ENCODE measurements at places on chromosomes 16 and 17. TPM values are rescaled to one million over a fixed set of nuclear protein-coding genes. Genes with fewer than 3 reads are reported as not detected.

Gene ASPA
- total RNA-seq = not detected

Gene STX1B
- total RNA-seq = 7.0 TPM

Gene KRT23
- not detected for total RNA-seq

Gene CIITA
- total RNA-seq = 0.15 TPM

Gene RNF43
- not detected for total RNA-seq

- DNase-seq = no peak
- H3K27ac ChIP-seq = no peak overlapping the region
- no peaks in the 10 kb centered on the region for H3K36me3 ChIP-seq
- peaks cover 22% of the 10 kb centered on the region for H3K27me3 ChIP-seq
- H3K4me1 ChIP-seq = no peaks in the 10 kb centered on the region
- H3K4me3 ChIP-seq = no peak overlapping the region
These were observed 16.8 kb downstream of the LGALS9 start for GRCh38 chr17:27647765-27648164.

DNA sequence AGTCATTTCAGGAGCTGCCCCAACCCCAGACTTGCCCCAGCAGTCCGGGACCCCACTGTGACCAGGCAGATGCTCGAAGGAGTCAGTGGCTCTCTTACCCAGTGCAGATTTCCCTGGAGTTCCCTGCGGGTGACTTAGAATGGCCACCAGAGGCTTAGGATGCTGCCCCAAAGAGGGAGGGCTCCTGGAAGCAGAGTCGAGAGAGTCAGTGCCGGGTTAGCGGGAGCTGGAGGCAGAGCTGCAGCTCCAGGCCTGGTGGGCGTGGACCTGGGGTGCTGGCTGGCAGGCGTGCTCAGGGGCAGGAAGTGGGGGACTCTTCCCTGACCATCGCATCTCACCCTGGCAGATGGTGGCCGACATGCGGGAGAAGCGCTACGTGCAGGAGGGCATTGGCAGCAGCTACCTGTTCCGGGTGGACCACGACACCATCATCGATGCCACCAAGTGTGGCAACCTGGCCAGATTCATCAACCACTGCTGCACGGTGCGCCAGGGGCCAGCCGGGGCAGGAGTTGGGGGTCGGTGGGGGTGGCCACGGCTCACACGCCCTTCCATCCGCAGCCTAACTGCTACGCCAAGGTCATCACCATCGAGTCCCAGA is 1.6 kb upstream of the HSD3B7 start:
- peaks cover 21% of the 10 kb centered on the region for H3K4me1 ChIP-seq
- no peak for DNase-seq
- H3K36me3 ChIP-seq = no peaks in the 10 kb centered on the region
- H3K27ac ChIP-seq = peak overlapping the region; percentile 59

DNA sequence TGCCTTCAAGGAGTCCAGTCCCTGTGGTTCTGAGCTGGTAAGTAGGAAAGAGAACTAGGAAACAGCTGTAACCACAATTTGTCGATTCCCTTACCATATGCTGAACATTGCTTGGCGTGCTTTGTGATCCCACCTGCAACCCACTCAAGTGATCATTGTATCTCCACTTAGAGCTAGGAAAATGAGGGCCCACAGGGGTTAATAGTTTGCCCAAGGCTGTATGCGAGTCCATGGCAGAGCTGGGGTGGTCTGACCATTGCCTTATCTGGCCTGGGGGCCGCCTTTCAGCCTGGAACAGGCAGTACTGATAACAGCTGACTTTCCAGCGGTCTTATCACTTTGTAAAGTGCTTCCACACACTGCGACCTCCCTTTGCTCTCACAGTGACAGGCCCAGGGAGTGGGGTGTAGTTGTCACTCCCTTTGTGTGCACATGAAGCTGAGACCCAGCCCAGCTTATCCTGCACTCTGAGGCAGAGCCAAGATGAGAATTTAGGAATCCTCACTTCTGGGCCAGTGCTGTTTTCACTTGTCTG is 9.8 kb downstream of the MYL4 start:
- H3K27me3 ChIP-seq = peaks cover 8% of the 10 kb centered on the region
- H3K4me1 ChIP-seq = peaks cover 16% of the 10 kb centered on the region

DNA sequence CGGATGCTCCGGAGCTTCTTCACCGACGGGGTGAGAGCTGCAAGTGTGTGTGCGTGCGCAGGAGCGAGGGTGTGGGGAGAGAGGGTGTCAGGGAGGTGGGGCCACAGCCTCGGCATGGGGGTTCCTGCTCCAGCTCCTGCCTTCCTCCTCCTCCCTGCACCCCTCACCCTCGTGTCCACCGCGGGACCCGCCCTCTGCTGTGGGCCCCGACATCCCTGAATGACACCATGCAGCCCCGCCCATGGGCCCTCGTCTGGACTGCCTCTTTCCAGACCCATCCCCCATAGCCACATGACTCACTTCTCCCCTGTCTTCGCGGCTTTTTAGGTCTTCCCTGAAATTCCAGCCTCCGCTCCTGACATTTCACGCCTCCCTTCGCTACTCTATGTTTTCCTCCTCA is 41.6 kb downstream of the ARHGAP23 start:
- DNase-seq = peak; percentile 68
- H3K36me3 ChIP-seq = peaks cover 36% of the 10 kb centered on the region
- peak overlapping the region; percentile 43 for H3K4me3 ChIP-seq
- H3K27me3 ChIP-seq = peaks cover 12% of the 10 kb centered on the region

GRCh38 chr16:81785138-81785924 is 6.2 kb downstream of the PLCG2 start:
- peaks cover 5% of the 10 kb centered on the region for H3K4me1 ChIP-seq
- H3K27me3 ChIP-seq = peaks cover 41% of the 10 kb centered on the region
- DNase-seq = no peak
- no peak overlapping the region for H3K27ac ChIP-seq

- peaks cover 62% of the 10 kb centered on the region for H3K4me1 ChIP-seq
- H3K4me3 ChIP-seq = no peak overlapping the region
- no peak overlapping the region for H3K27ac ChIP-seq
- DNase-seq = peak; percentile 41
These were observed 83.3 kb downstream of the HS3ST3A1 start for GRCh38 chr17:13518261-13519000.

GRCh38 chr17:50920041-50920410 is 53.9 kb upstream of the TOB1 start:
- H3K4me1 ChIP-seq = peaks cover 38% of the 10 kb centered on the region
- peak overlapping the region; percentile 94 for H3K27ac ChIP-seq
- DNase-seq = no peak
- H3K4me3 ChIP-seq = peak overlapping the region; percentile 45
- H3K27me3 ChIP-seq = peaks cover 6% of the 10 kb centered on the region

DNA sequence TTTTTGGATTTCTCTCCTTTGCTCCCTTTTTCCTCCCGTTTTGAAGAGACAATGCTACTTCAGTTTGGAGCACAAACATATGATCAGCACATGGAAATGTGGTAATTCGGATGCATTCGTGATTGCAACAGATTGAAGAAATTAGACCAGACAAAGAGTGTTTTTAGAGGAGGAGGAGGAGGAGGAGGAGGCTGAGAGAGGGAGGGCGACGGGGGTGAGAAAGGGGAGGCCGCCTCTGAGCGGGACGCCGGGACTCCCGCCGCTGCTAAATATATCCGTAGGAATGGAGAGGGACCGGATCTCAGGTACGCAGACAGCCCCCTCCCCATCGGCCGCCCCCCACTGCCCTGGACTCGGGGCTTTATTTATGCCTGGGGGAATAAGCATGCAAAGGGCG is 179.3 kb downstream of the SEC14L1 start:
- peak; percentile 50 for DNase-seq
- H3K4me3 ChIP-seq = peak overlapping the region; percentile 95
- H3K4me1 ChIP-seq = peaks cover 67% of the 10 kb centered on the region
- peaks cover 12% of the 10 kb centered on the region for H3K27me3 ChIP-seq

DNA sequence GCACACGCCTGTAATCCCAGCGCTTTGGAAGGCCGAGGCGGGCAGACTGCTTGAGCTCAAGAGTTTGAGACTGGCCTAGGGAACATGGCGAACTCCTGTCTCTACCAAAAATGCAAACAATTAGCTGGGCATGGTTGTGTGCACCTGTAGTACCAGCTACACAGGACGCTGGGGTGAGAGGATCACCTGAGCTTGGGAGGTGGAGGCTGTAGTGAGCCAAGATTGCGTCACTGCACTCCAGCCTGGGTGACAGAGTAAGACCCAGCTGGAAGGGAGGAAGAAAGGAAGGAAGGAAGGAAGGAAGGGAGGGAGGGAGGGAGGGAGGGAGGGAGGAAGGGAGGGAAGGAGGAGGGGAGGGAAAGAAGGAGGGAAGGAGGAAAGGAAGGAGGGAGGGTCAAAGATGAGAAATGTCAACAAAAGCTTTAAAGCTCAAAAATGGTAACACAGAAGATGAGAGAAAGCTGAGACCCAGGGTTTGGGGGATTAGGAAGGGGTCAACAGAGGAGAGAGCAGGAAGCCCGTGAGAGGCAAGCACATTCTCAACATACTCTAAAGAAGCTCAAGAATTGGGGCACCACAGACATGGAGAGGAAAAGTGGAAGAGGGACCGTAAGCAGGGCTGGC is 5.0 kb upstream of the KRT19 start:
- no peaks in the 10 kb centered on the region for H3K36me3 ChIP-seq
- H3K4me3 ChIP-seq = no peak overlapping the region
- peaks cover 53% of the 10 kb centered on the region for H3K4me1 ChIP-seq

GRCh38 chr17:559551-560431 is 154.8 kb downstream of the VPS53 start:
- H3K27me3 ChIP-seq = no peaks in the 10 kb centered on the region
- H3K4me3 ChIP-seq = peak overlapping the region; percentile 54
- H3K4me1 ChIP-seq = peaks cover 47% of the 10 kb centered on the region
- peak overlapping the region; percentile 94 for H3K27ac ChIP-seq
- peaks cover 27% of the 10 kb centered on the region for H3K36me3 ChIP-seq

DNA sequence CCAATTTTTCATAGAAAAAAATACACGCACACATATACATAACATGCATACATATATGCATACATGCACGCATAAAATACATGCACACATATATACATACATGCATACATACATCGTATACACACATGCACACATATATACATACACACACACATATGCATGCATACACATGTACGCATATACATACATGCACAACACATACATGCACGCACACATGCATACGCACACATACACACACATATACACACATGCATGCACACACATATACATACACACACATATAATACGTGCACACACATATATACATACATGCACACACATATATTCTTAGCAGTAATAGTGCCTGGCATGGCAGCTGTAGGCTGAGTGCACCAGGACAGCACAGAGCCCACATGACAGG is 24.9 kb downstream of the USP36 start:
- DNase-seq = no peak
- H3K4me3 ChIP-seq = no peak overlapping the region
- peaks cover 15% of the 10 kb centered on the region for H3K4me1 ChIP-seq
- H3K27me3 ChIP-seq = no peaks in the 10 kb centered on the region

- H3K4me1 ChIP-seq = peaks cover 33% of the 10 kb centered on the region
- peak overlapping the region; percentile 98 for H3K27ac ChIP-seq
- peaks cover 45% of the 10 kb centered on the region for H3K36me3 ChIP-seq
- DNase-seq = peak; percentile 17
These were observed 893 bp downstream of the HCFC1R1 start for GRCh38 chr16:3022684-3023414.

DNA sequence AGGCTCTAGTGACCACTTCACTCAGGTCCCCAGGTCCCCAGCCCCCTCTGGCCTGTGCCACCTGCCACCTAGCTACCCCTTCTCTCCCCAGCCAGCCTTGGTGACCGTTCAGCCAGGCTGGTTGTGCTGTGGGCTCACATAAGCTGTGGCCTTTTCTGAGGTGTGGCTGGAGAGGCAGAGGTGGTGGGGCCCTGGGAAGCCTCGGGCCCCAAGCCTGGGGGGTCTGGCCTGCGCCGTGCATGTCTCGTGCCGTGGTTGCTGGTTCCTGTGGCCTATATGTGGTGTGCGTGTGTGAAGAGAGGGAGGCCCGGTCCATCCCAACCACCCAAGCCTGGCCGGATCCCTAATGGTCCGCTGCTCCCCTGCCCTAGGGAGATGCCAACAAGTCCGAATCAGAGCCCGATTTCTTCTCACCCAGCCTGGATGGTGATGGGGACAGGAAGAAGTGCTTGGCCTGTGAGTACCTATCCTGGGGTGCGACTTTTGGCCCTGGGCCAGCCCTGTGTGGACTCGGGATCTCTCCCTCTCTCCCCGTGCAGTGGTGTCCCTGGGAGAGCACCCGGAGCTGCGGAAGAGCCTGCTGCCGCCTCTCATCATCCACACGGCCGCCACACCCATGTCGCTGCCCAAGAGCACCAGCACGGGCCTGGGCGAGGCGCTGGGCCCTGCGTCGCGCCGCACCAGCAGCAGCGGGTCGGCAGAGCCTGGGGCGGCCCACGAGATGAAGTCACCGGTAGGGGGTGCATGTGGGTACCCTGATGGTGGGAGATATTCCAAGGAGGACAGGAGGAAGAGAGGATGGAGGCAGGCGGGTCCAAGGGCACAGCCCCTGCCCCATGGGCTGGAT is 35.9 kb downstream of the CACNA1G start:
- no peaks in the 10 kb centered on the region for H3K4me1 ChIP-seq
- H3K27ac ChIP-seq = no peak overlapping the region
- DNase-seq = no peak
- no peak overlapping the region for H3K4me3 ChIP-seq
- no peaks in the 10 kb centered on the region for H3K36me3 ChIP-seq

- H3K27ac ChIP-seq = peak overlapping the region; percentile 90
- H3K27me3 ChIP-seq = no peaks in the 10 kb centered on the region
- DNase-seq = peak; percentile 96
- peak overlapping the region; percentile 67 for H3K4me3 ChIP-seq
These were observed 20.7 kb downstream of the TRAP1 start for GRCh38 chr16:3696425-3697218.

DNA sequence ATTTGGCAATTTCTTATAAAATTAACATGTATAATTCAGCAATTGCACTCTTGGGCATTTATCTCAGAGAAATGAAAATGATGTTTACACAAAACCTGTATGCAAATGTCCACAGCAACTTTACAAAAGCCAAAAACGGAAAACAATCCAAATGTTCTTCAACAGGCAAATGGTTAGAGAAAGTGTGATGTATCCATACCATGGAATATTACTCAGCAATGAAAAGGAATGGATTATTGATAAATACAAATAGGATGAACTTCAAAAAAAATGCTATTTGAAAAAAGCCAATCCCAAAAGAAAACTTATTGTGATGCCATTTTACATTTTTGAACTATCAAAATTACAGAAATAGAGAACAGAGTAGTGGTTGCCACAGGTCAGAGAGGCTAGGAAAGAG is 37.2 kb upstream of the ABCA10 start:
- DNase-seq = no peak
- no peaks in the 10 kb centered on the region for H3K36me3 ChIP-seq
- no peak overlapping the region for H3K27ac ChIP-seq
- H3K4me3 ChIP-seq = no peak overlapping the region

GRCh38 chr16:22924492-22924891 is 110.5 kb downstream of the HS3ST2 start:
- H3K27me3 ChIP-seq = peaks cover 15% of the 10 kb centered on the region
- no peaks in the 10 kb centered on the region for H3K36me3 ChIP-seq
- DNase-seq = no peak
- no peaks in the 10 kb centered on the region for H3K4me1 ChIP-seq

All from HFFc6 (cell line).